ENCODE measurements at places on chromosomes 7 and 10. TPM values are rescaled to one million over a fixed set of nuclear protein-coding genes. Genes with fewer than 3 reads are reported as not detected.

CYP3A5 gene
- not detected for total RNA-seq

DNA sequence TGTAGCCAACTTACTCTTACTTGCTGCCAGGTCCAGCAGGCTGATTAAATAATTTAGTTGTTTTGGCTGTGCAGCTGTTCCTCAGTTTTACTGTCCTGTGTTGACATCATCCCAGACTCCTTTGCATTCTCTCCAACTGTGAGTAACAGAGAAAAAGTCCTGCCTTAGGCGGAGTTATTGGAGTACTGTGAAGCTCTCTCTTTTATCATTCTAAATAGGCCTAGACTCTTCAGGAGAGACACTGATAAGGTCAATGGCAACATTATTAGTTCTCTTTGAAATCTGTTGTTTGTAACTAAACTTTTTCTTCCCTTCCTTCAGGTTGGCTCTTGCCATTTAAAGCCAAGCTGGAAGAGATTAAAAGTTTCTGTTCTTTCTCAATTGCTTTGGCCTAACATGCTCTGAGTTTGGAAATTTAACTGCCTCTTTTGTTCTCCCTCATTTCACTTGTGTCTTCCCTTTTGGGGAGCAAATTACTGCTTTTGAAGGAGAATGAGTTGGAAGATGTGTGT, 215.7 kb upstream of the CSTF2T start:
- no peak overlapping the region for H3K27ac ChIP-seq
- no peak overlapping the region for H3K4me3 ChIP-seq
- no peaks in the 10 kb centered on the region for H3K36me3 ChIP-seq
- DNase-seq: no peak

GRCh38 chr10:95297402-95297801, 6.6 kb upstream of the PDLIM1 start:
- no peak overlapping the region for H3K4me3 ChIP-seq
- no peak for DNase-seq
- H3K27ac ChIP-seq: no peak overlapping the region
- peaks cover 9% of the 10 kb centered on the region for H3K27me3 ChIP-seq
- no peaks in the 10 kb centered on the region for H3K36me3 ChIP-seq

DNA sequence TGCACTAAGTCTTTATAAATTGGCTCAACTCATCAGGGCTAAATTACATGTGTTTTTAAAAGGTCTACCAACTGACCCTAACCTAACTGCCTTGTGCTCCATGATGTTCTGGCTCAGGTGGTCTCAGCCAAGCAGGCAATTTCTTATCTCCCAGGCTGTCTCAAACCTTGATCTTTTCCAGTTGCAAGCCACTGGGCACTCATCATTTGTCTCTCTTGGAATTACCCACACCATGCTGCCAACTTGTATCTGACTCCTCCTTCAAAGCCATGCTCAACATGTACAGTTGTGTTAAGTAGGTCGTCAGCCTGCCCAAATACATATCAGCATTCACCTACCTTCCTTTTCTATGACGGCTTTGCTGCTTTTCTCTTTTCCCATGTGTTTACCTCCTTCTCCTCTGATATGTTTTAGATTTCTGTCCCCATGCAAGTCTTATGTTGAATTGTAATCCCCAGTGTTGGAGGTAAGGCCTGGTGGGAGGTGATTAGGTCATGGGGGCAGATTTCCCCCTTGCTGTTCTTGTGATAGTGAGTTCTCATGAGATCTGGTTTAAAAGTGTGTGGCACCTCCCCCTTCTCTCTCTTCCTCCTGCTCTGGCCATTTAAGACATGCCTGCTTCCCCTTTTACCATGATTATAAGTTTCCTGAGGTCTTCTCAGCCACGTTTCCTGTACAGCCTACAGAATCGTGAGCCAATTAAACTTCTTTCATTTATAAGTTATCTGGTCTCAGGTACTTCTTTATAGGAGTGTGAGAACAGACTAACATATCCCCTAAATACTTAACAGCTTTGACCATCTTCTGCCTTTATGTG, 130.0 kb downstream of the ELAPOR2 start:
- no peak for DNase-seq
- H3K4me1 ChIP-seq: no peaks in the 10 kb centered on the region
- H3K27ac ChIP-seq: no peak overlapping the region
- no peaks in the 10 kb centered on the region for H3K36me3 ChIP-seq

EGFR gene
- not detected for total RNA-seq

DNA sequence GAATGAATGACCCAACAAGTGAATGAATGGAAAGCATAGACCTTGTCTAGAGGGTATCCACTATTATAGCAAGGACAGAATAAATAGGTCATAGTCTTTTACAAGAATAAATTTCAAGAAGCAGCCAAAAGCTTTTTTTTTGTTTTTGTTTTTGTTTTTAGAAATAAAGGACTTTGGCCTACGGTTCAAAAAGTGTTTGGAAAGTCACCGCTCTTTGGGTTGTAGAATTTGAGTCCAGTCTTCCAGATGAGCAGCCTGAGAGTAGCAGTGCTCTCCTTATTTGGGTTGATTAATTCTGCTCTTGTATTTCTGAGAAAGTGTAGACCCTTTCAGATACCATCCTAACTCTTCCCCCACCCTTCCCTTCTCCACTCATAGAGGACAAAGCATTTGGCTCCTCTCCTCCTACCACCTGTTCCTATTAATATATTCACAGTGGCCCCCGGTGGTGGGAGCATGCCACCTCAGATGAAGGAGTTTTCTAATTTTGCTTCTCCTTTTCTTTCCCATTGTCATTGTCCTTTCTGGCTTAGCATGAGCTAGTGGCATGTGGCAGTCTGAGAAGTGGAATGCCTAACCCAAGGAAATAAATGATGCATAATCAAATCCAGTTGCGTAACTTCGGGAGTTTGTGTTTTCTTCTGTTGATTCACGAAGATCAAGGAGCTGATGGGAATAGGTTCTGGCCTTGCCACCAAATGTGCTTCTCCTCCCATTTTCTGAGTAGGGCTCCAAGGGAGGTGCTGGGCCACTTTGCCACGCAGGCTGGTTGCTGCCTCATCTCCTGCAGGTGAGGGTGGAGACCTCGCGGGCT, 114.7 kb downstream of the CHN2 start:
- no peak for DNase-seq
- no peak overlapping the region for H3K27ac ChIP-seq
- H3K4me3 ChIP-seq: no peak overlapping the region
- peaks cover 12% of the 10 kb centered on the region for H3K27me3 ChIP-seq
- no peaks in the 10 kb centered on the region for H3K4me1 ChIP-seq
- no peaks in the 10 kb centered on the region for H3K36me3 ChIP-seq

DNA sequence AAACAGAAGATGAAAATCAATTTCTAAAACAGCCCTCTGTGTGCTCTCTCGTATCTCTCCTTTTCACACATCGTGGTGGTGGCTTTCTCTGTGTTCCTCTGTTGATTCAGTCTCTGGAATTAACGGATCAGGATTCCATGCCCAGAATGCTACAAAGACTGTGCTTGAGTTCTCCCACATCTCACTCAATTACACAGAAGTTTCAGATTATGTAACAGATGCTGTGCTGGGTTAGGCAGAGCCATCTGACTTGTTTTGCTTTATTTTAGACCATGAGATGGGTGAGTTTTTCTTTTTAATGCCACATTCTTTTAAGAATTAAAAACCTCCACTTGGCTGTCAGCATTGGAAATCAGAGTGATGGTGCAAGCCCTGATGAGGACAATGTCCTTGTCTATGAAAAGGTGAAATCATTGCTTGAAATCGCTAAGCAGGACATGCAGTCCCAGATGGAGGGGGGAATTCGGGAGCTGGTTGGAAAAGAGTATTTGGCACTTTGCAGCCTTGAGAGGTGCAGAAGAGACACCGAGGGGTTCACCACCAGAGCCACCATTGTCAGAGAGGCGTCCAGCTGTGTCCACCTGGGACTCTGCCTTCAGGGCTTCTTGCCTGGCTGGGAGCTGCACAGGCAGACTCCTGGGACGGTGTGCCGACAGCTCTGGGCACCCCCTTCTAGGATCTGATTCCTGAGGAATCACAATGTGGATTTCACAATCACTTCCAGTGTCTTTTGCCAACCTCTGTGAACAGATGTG, 80.4 kb downstream of the EGFR start:
- H3K27me3 ChIP-seq: peaks cover 22% of the 10 kb centered on the region
- no peaks in the 10 kb centered on the region for H3K36me3 ChIP-seq
- DNase-seq: no peak
- no peak overlapping the region for H3K27ac ChIP-seq
- H3K4me3 ChIP-seq: no peak overlapping the region
- H3K4me1 ChIP-seq: no peaks in the 10 kb centered on the region

DNA sequence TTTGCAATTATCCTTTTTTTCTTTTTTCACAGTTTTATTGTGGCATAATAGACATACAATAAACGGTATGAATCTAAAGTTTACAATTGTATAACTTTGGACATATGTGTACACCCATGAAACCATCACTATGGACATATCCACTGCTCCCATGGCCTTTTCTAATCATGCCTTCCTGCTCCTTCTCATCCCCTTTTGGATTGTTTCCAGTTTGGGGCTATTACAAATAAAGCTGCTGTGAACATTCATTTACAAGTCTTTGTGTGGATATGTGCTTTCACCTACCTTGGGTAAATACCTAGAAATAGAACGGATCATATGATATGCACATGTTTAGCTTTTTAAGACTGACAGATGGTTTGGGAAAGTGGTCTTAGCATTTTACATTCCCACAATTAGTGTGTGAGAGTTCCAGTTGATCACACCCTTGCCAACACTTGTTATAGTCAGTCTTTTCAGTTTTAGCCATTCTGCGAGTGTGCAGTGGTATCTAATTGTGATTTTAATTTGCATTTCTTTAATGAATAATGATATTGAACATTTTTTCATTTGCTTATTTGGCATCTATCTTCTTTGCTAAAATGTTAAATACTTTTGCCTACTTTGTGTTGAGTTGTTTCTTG, 120.9 kb upstream of the KAT6B start:
- H3K4me3 ChIP-seq: no peak overlapping the region
- H3K4me1 ChIP-seq: no peaks in the 10 kb centered on the region
- no peak overlapping the region for H3K27ac ChIP-seq

DNA sequence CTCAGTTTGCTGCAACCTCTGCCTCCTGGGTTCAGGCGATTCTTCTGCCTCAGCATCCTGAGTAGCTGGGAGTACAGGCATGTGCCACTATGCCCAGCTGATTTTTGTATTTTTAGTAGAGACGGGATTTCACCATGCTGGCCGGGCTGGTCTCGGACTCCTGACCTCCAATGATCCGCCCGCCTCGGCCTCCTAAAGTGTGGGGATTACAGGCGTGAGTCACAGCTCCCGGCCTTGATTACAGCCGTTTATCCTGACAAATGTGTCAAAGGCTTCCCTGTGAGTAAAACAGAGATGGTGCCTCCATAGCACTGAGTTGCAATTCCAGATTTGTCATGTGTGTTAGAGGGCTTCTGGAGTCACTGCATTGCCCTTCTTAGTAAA, 273.7 kb downstream of the CCDC3 start:
- H3K36me3 ChIP-seq: no peaks in the 10 kb centered on the region
- no peak overlapping the region for H3K4me3 ChIP-seq
- no peak for DNase-seq
- no peaks in the 10 kb centered on the region for H3K27me3 ChIP-seq
- H3K27ac ChIP-seq: no peak overlapping the region

CHN2 gene
- 7.4 TPM for total RNA-seq

LRRC17 gene
- total RNA-seq: 0.15 TPM

CTAGE8 gene
- total RNA-seq: not detected

DNA sequence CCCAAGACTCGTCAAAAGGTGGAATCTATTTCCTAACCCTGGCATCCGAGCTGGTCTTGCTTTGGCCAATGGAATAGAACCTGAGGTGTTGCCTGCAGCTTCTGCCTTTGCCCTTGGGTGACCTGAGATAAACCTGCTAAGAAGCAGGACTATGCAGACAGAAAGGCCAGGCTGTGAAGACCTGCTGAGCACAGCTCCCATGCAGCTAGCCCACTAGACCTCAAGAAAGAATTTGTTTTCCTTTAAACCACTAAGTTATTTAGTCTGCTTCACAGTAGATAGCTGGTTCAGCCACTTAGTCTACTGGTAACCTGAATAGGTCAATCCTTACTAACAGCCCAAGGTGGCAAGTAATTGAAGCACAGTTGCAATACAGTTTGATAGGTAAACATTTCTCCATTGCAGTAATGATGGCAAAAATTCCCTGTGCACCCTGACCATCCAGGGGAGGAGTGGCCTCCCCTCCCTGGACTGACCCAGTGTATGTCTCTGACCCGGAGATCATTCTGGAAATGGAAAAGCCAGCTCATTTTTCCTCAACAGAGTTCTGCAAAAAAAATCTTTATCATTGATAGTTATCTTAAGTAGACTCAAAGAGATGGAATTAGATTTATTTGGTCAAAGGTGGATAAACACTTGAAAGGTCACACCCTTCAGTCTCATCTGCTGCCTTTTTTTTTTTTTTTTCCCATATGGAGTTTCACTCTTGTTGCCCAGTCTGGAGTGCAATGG, 20.0 kb downstream of the TNS3 start:
- no peaks in the 10 kb centered on the region for H3K4me1 ChIP-seq
- H3K4me3 ChIP-seq: no peak overlapping the region
- H3K36me3 ChIP-seq: no peaks in the 10 kb centered on the region
- no peak for DNase-seq

GRCh38 chr10:86113044-86113443, 253.6 kb downstream of the GRID1 start:
- H3K27ac ChIP-seq: no peak overlapping the region
- no peaks in the 10 kb centered on the region for H3K4me1 ChIP-seq
- H3K4me3 ChIP-seq: no peak overlapping the region
- DNase-seq: no peak
- H3K27me3 ChIP-seq: no peaks in the 10 kb centered on the region

DNA sequence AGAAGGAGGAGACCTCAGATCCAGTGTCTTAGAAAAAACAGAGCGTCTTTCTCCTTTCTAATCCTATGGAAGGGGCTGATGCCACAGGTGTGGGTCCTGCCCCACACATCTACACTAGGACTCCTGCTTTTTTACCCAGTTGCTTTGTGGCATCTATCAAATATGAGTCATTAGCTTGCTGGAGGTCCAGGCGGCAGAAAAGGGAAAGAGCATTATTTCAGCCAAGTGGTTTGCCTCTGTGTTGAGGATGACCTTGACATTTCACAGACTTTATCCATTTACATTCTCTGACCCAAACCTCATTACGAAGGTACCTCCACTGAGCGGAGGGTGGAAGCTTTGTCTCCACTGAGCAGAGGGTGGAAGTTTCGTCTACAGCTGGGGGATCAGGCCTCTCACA, 308.4 kb upstream of the KLF6 start:
- no peaks in the 10 kb centered on the region for H3K27me3 ChIP-seq
- H3K36me3 ChIP-seq: no peaks in the 10 kb centered on the region
- no peak for DNase-seq
- no peak overlapping the region for H3K4me3 ChIP-seq

GSAP gene
- total RNA-seq: 6.6 TPM

GIMAP8 gene
- total RNA-seq: 25.1 TPM

DNA sequence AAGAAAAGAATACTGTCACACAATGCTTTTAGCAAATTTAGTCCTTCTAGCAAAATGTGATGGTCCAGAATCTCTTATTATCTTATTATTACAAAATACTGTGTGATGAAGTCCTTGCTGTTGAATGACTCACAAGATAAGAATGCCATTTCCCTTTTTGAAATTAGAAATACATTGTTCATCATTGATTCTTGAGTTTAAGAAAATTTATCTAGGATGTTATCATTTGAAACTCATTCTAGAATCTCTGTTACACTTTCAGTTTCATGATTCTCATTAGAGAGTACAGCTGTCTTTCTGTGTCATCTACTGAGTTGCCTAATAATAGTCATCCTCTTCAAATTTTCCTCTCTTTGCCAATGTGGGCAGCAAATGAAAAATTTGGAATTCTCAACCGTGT, 9.6 kb downstream of the ZKSCAN5 start:
- DNase-seq: no peak
- no peaks in the 10 kb centered on the region for H3K27me3 ChIP-seq
- no peak overlapping the region for H3K4me3 ChIP-seq
- peaks cover 14% of the 10 kb centered on the region for H3K4me1 ChIP-seq
- H3K27ac ChIP-seq: no peak overlapping the region

All from activated CD4-positive, alpha-beta memory T cell treated with anti-CD3 and anti-CD28 coated beads, Interleukin-2, amount 10 ng/mL, durations not matched to agents 7 days and 5 days (primary cell).